ENCODE measurements at places on chromosomes 1 and 21.

- no peak for DNase-seq
Measured at GRCh38 chr1:87329526-87330056, 911 bp downstream of the LMO4 start.

GRCh38 chr1:232578651-232579195, 51.2 kb downstream of the SIPA1L2 start:
- no peak for DNase-seq

- no peak for DNase-seq
Measured at GRCh38 chr1:42183210-42183956, 18.8 kb upstream of the GUCA2A start.

GRCh38 chr1:16396591-16396990, 29.5 kb downstream of the SZRD1 start:
- DNase-seq = peak; percentile 51

DNA sequence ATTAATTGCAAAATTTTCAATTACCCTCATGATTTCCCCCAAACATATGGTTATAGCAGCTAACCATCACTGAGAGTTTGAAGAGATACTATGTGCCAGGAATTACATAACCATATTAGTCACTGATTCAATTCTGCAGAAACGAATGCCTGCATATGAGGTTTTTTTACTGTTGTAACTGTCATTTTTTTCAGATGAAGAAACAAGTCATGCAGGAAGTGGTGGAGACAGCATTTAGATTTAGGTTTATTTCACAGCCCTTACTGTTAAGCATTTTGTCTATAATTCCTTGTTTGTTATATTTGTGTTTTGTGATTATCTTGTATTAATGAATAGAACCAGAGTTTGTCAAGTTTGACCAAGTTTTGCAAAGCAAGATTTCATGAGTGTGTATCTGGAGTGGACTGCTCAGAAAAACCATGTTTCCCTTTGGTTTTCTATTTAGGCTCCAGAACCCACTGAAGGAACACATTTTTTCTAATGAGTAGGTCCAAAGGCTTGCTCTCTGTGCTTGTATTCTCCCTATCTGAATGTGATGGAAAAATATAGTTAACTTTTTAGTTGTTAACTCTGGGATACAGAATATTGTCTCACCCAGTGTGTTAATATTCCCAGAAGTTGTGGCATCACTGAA, 308.5 kb upstream of the ADAMTS5 start:
- no peak for DNase-seq

DNA sequence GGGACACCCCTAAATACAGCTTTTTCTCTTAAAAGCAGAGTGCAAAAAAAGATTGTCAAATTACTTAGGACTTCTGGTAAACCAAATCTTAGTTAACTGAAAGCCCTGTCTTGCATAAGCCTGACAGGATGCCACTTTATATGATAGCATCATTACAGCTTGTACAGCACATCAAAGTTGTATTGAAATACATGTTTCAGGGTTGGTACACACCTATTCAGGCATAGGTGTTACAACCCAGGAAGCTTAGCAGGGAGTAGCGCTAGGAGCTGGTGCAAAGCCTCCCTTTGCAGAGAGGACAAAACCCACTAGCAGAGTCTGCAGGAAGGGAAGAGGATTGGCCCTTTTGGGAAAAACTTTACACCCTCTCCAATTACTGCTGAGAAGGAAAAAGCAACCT, 258.9 kb upstream of the SGIP1 start:
- no peak for DNase-seq

GRCh38 chr1:118970451-118970850, 17.7 kb downstream of the TBX15 start:
- DNase-seq = no peak

DNA sequence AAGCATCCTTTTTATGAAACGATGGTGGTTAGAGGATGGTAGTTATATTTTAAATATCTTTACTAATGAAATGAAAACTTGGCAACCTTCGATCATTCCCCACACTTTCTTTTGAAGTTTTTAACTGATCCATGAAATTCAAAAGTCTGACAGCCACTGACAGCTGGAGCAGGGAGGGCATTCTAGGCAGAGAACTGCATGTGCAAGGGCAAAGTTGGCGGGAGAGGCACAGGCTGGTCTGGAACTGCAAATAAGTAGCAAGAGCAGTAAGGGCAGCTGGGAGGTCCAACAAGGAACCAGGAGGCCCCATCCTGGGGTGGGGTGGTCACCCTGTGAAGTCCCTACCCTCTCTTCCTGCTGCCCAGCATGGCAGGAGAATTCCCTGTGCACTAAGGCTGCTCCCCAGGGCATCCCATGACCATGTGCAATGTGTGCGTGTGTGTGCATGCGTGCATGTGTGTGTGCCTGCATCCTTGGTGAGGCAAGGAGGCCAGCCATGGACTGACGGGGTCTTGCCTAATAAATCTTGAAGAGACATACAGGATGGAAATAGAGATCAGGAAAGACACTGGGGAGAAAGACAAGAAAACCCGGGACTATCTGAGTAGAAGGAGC, 33.1 kb upstream of the FOXO6 start:
- DNase-seq = no peak

DNA sequence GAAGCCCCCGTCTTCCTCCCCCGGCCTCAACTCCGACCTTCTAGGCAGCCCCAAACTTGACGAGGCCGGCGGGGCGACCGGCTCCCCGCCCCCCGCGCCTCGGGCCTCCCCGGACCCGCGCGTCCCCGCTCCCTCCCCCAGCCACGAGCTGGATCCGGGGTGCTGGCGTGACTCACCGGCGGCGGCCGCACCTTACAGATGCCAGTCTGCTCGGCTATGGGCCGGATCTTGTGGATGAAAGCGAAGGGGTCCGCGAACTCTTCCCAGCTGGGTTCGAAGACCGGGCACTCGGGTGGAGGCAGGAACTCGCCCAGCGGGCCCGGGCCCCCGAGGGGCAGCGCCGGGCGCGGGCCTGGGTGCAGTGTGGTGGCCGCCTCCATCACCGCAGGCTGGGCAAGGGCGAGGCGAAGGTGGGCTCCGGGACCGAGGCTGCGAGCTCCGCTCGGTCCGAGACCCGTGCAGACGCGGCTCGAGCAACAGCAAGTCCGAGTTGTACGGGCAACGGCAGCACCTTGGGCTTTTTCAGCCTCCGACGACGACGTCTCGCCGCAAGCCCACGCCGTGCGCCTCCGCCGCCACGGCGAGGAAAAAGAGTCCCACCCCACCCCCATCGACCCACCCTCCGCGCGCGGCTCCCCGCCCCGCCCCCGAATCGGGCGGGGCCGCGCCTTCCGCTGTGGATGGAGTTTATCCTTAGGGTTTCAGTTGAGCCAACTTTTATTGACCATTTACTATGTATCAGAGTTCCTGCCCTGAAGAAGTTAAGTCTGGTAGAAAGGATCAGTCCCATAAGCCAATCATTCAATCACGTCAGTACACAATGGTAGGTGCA, at the start of gene KDM5B:
KDM5B (minus strand) TSS at position 496 of the 832 bp plus-strand sequence; CDS start at position 380, 116 bp downstream.
- peak; percentile 82 for DNase-seq

DNA sequence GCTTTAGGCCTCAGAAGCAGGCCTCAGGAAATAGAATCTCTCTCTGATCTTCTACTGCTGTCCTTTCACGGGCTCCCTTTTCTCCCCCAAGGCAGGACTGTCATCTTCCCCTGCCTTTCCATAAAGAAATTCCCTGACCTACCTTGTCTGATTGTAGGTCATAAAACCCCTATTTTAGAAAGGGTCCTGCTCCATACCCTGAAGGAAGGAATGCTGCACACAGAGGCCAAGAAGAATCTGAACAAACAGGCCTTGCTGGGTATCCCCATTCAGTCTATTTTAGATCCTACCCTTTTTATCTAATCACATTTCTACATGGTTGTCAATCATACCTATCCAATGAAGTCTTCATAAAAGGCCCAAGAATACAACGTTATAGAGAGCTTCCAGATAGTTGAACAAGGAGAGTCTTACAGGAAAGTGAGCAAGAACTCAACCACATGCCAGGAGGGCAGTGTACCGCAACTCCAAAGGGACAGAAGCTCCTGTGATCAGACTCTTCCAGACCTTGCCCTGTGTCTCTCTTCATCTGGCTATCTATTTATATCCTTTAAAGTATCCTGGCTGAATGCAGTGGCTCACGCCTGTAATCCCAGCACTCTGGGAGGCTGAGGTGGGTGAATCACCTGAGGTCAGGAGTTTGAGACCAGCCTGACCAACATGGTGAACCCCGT, 93.1 kb downstream of the SLC16A1 start:
- no peak for DNase-seq

DNA sequence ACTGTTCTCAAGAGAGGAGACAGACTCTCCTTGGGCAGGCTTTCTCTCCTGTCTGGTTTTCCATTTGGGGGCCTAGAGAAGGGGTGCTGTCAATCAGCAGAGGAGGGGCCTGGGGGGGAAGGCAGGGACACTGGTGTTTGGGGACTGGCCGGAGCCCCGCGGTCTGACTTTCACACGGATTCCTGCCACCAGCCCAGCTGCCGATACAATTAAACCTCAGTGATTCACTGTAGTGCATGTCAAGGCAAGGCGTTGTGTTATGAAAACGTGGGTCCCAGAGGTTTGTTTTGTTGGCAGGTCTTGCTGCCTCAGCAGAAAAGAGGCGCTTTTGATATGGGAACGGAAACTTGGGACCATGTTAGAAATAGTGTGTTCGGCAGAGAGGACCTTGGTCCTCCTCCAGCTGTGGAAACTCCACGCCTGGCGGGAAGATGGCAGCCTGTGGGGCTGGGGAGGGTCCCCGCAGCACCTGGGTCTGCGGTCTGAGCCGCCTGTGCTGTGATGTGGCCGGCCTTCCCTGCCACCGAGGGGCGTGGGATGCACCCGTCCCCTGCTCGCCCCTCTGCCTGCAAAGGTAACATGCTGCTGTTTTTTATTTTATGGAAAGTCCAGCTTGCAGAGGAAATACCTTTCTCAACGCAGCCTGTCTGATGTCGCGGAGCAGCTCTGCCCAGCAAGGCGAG, 47.6 kb downstream of the SPSB1 start:
- peak; percentile 72 for DNase-seq

- no peak for DNase-seq
Measured at GRCh38 chr1:2644591-2645101, 11.8 kb upstream of the MMEL1 start.

GRCh38 chr1:180594723-180595122, 36.0 kb downstream of the OVAAL start:
- DNase-seq = no peak
